ENCODE measurements at places on chromosomes 4 and X.
A peak's percentile ranks its signal among the peaks of the same experiment; 100 is the strongest.

- no peak for DNase-seq
Measured at GRCh38 chr4:151718984-151719955, 41.5 kb downstream of the GATB start.

DNA sequence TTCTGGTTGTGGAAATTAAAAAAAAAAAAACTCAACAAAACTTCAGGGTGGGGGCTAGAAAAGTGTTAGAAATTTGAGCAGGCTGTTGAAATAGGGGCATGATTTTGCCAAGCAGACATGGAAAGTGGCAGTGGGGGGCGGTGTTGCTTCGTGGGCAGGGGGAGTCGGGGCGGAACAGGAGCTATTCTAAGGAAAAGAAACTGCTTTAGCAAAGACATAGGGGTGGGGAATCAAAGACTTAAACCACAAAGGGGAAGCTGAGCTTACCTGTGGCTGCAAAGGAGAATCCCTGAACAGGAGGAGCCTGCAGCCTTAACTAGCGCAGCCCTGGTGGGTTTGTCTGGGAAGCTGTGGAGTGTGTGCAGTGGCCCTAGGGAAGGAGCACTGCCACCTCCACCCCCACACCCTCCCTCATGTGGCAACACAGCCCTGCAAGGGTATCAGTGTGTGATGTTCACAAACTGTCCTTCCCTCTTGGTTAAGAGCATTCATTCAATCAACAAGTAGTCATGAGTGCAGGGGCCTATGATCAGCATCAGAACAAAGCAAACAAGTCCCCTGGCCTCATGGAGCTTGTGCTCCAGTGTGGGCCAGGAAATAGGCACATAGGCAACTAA, 20.5 kb downstream of the SEL1L3 start:
- no peak for DNase-seq

GRCh38 chr4:15563871-15564270, 91.3 kb downstream of the FBXL5 start:
- no peak for DNase-seq

GRCh38 chr4:88892646-88893045, 164.3 kb downstream of the FAM13A start:
- no peak for DNase-seq

- no peak for DNase-seq
Measured at GRCh38 chr4:154984148-154984547, 203.1 kb downstream of the RBM46 start.

DNA sequence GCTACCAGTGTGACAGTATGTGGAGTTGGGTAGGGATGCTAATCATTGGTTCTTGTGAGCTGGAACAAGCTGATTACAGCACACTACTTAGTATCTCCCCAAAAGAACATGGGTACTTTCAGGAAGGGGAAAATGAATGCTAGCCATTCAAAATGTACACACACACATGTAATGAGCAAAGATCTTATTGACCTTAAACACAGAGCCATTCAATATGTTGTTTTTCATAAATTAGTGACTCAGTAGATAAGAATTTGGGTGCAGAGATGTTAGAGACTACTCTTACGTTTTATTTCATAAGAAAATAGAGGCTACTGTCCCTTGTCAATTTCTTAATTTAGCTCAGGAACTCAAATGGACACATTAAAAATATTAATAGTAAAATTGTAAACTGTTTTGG, 509.5 kb upstream of the ATOH1 start:
- no peak for DNase-seq

DNA sequence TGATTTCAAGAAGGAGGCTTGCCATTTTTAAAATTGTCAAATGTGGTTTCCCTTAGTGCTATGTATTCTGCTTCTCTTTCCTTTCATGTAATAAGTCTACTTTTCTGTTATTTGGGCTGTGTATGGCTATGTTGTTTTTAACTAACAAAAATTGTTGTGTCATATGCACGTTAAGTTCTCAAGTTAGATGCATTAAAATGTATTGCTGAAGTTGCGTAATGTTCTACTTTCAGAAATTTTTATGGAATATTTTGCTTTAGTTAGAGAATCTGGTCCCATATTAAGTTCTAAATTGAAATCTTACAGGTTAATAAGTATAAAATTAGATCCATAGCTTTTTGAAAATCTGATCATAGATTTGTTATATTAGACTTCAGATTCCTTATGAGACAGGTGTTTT, 133.2 kb downstream of the TLL1 start:
- no peak for DNase-seq

DNA sequence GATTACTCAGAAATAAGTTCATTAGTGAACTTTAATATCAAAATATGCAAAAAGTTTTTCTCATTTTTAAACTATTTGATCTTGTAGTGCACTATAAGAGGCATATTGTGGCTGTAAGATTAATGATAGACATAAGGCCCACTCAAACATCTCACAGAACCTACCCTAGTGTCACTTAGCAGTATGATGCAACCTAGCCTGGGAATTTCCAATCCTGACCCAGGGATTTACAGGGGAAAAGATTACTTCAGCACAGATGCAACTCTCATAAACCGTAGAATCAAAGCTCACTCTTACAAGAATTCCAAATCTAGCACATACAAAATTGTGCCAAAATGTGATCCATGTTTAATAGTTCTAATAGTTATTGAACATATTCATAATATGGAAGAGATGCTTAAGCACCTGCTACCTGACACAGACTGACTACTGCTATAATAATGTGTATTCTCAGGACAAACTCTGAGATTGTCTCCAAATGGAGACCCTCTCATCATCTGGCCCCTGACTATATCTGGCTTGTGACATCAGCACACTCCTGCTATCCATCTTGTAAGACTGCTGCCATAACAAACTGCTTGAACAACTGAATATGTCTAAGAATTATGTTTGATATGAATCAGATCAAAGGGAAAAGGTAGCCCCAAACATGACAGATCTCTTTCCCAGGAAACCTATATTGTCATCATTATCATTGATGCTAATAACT, 271.9 kb downstream of the PABPC4L start:
- DNase-seq: peak; percentile 3

GRCh38 chrX:17247144-17247543, 127.9 kb upstream of the NHS start:
- DNase-seq: no peak

GRCh38 chr4:18192901-18193300, 171.3 kb upstream of the LCORL start:
- DNase-seq: no peak

- DNase-seq: no peak
Measured at GRCh38 chrX:68462653-68463052, 29.4 kb upstream of the OPHN1 start.

DNA sequence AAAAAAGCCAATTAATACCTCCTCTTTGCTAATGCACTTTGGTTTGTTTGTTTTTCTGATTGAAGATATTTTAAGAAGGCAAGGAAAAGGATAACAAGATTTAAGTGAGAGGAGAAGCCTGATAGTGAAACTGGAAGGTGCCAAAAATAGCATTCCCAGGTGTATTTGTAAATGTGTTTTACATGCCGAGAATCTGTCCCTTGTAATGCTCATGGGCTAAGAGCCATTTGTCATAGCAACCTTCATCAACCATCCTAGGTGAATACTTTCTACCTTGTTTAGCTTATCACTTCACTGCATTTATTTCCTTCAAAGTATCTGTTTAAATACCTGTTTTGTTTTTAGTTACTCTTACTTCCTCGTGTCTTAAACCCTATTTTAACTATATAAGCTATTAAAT, 127.8 kb downstream of the KCTD8 start:
- no peak for DNase-seq

DNA sequence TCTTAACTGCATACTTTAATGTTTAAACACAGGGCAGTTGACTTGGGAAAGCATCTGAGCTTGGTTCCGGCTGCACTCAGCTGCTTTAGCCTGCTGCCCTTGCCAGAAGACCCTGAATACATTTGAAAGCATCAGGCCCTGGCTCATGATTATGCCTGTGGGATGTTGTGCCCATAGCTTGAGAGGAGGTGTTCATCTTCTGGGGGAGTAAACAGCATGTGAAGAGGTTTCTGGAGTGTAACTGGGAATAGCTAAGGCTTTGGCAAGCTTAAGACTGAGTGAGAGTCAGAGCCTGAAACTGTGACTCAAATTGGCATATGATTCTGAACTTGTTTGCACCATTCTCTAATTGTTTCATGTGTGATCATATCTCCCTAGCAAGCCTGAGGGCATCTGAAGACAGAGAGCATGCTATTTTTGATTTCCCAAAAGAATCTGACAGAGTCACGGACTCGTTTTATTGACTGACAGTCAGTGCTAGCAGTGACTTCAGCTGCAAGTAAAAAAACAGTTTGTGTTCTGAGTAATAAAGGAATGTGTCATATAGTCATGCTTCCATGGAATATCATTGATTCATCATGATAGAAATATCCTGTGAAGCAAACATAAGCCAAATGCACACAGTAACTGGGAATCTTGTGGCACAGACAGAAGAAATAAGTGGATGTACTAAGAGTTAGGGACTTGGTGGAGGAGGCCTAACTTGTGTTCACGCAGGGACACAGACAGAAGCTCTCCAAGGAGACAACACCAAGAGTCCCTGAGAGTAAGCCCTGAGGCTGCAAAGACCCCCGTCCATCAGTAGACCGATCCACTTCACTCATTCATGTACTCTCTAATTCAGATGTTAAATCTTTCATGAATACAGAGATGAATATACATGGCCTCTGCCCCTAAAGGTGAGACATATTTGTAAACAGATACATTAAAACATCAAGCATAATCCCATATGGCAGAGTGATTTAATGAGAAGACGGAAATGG, 100.7 kb downstream of the SYNPO2 start:
- DNase-seq: peak; percentile 80

DNA sequence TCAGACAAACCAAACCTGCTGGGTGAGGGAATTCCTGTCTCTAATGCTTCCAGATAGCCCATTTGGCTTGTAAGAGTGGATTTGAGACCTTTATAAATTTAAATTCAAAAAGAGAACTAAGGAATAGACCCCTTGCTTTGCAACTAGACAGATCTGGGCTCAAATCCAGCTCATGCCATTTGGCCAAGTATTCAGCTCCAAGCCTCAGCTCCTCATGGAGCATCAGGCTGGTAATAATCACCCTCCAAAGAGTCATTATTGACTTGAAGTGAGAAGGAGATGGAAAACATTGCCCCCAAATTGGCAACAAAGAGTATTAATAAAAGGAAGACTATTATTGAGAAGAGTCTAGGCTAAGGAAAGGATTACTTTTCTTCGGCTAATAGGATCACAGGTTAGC, 134.7 kb downstream of the PDE5A start:
- DNase-seq: no peak

DNA sequence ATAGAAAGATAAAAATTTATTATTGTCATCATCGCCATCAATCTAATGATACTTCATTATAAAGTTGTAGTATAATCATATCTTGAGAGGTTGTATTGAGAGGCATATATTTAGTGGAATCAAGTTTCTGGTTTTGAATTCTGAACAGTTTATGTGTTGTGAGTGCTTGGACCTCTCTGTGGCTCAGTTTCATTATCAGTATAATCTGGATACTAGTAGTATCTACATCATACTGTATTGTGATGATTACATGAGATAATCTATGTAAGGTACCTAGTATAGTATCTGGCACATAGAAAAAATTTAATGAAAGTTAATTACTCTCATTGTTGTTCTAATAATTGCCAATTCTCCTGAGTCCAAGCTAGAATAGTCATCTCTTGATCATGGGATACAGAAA, 161.2 kb upstream of the UBQLN2 start:
- DNase-seq: no peak

- no peak for DNase-seq
Measured at GRCh38 chr4:47215759-47216158, 184.4 kb downstream of the GABRB1 start.

DNA sequence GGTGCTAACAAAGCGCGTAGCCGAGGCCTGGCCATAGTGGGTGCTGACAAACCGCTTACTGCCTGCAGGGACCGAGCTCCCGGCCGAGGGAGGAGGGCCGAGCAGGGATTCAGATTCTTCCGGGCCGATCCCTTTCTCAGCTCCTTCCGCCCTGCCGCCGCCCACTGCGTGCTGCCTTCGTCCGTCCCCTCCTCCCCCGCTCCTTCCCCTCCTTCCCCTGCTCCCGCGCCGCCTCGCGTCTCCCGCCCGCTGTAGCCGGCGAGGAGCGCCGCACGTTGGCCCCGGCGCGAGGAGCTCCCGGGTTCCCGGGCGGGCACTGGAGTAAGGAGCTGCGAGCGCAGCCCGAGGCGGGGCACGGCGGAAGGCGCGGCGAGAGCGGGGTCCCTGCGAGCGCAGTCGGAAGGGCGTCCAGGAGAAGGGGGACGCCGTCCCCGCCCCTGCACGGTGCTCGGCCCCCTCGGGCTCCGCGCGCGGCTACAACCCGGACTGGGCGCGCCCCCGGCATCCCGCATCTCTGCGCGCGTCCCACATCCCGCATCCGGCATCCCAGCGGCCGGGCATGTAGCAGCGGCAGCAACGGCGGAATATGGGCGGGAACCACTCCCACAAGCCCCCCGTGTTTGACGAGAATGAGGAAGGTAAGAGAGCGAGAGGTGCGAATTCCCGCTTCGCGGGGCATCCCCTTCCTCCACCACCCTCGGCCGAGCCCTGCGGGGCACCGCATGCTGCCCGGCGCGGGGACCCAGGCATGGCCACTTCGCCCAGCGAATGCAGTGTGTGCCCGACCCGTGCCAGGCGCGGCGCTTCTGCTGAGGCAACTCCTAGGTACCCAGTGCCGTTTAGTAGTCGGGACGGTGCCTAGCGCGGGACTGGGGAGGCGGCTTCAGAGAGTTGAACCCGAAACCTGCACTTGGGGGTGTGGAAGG, at the start of gene STK32B:
Gene STK32B (plus strand): TSS at position 203 of the 926 bp plus-strand sequence.
- DNase-seq: peak; percentile 33

DNA sequence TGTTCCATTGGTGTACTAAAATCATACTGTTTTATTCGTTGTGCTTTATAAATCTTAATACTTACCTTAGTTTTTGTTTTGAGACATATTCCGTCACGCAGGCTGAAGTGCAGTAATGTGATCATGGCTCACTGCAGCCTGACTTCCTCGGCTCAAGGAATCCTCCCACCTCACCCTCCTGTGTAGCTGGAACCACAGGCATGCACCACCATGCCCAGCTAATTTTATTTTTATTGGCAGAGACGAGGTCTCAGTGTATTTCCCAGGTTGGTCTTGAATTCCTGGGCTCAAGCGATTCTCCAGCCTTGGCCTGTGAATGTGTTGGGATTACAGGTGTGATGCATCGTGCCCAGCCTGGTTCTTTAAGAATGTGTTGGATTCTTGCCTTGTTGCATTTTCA, 24.4 kb upstream of the DCK start:
- no peak for DNase-seq

Data from fibroblast of skin of left biceps (primary cell).